ENCODE measurements at places on chromosomes 4 and X.

DNA sequence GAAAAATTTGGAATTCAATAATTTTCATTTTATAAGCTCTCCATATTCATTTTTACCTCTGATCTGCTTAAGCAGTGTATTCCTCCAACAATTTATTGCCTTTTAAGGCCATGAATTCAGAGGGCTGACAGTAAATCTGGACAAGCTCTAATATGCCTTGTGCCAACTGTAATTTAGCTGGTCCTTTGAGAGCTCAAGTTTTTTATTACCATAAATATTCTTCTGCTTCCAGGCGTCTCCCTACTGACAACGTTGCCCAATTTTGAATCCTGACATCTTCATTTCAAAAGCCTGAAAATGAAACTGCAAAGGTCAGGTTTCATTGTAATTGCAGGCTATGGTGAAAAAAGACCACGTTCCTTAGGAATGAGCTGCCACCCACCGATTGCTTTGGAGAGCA is 95.8 kb upstream of the GEMIN8 start:
- no peak for DNase-seq

DNA sequence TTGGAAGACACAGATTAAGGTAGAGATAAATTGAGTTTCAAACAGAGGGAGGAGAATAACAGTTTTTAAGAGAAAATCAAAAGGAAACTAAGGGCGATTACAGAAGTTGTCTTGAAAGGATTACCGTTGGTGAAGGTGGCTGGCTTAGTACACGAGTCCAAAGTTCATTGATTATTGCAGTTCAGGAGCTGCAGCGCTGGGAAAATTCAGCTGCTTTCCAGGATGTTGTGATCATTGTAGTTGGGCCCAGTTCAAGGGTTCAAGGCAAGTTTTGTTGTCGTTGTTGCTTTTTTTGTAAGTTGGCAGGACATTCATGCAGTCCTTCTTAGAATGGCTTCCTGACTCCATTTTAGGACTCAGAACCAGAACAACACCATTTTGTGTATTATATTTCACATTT is 461.7 kb downstream of the RAPGEF2 start:
- no peak for DNase-seq

DNA sequence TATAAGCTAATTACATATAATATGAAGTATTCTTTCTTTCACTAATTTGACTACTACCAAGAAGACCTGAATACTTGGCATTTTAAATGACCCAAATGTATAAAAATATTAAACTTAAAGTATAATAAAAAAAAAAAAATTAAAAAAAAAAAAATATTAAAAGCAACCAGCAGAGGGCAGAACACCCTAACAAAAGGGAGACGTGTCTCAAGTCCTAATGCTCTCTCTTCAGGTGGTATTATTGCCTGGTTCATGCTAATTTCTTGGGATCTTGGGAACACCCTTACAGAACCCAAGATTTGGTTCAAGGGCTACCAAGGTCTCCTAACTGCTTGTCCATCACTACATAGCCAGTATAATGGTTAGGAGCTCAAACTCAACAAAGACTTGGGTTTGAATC is 754.8 kb downstream of the RAB28 start:
- no peak for DNase-seq

GRCh38 chr4:105996845-105997244 is 101.6 kb downstream of the NPNT start:
- DNase-seq, result no peak

DNA sequence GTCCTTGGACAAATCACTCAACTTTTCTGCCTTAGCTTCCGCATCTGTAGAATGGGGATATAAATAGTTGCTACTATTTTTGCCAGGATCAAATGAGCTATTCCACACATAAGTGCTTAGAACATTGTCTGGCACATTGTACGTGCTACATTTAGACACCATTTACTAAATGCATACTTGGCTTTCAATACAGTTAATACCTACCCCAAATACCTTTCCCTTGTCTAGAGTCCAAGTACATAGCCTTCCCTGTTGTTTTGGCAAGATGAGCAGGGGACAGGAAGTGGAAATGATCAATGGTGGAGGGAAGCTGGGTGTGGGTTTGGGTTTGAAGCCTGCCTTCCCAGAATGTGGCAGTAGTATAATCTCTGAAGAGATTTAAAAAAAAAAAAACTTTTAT is 82.0 kb downstream of the CHRDL1 start:
- no peak for DNase-seq

All from T1000 (cell line).